ENCODE measurements at places on chromosomes 3 and 15. TPM values are rescaled to one million over a fixed set of nuclear protein-coding genes. Genes with fewer than 3 reads are reported as not detected.
A peak's percentile ranks its signal among the peaks of the same experiment; 100 is the strongest.

The VGLL3 gene
- total RNA-seq = 6.3 TPM

The CCDC13 gene
- 1.1 TPM for total RNA-seq

The FOXB1 gene
- not detected for total RNA-seq

DNA sequence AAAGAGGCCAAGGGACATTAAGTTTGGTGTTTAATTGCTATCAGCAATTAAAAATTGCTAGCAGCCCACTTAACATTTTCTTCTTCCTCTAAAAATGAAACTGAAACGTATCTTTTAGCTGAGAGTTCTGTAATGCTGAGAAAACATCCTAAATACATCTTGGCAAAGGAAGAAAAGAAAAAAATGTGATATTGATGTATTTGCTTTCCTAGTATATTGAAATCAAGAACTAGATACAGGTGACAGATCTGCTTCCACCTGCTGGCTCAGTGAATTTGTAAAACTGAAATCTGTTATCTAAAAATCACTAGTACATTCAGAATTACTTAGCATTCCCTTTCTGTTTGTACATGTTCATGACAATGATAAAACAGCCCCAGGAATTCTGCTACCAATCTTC lies 283.2 kb downstream of the ZBTB20 start:
- DNase-seq = no peak

The COL6A6 gene
- not detected for total RNA-seq

DNA sequence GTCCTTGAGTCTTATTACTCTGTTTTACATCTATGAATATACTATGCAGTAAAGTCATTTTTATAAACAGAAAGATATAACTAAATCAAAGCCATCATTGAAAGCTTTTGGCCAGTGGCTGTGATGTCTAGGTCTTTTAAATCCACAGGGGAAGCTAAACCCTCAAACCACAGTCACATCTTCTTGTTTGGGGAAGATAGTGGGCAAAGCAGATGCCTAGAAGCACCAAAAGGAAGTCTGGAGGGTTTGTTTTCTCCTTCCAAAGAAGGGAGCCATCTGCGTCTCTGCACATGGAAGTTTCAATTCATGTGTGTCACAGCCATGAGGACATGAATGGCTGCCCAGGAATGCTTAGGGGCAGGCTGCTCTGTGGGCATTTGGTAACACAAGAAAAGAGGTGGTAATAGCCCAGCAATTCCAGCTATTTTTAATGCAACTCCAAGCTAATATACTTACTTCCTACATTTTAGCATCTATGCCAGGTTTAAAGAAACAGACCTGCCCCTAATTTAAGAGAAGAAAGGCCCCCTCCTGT lies 322.2 kb downstream of the SLC9A9 start:
- peak; percentile 25 for DNase-seq

The SYNPR gene
- total RNA-seq = not detected

The GFM1 gene
- 53.9 TPM for total RNA-seq

All from MCF 10A (cell line).